Stimulated activated CD4-positive, alpha-beta T cell treated with anti-CD3 and anti-CD28 coated beads, Interleukin-4, amount 100 ng/mL, for 48 hours (primary cell): ENCODE measurements at places on chromosomes 13 and 19.

GRCh38 chr19:34767951-34768350 lies 5.1 kb downstream of the ZNF599 start:
- DNase-seq, result no peak

DNA sequence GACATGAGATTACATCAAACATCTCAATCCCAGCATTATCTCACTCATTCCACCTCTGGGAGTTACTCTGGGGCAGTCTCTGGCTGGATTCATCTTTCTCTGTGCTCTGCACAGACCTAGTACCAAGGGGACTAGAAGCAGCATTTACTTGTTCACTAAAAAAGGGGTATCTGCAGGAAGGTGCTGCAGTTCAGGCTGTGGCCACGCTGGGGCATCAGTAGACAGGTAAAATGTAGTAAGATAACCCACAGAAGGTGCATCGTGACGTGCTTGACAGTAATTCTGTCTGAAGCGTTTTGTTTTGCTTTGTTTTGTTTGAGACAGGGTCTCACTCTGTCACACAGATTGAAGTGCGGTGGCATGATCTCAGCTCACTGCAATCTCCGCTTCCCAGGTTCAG lies 29.3 kb downstream of the ZNF564 start:
- DNase-seq, result no peak

- DNase-seq, result no peak
Observed at GRCh38 chr13:95025116-95025515, 276.1 kb downstream of the ABCC4 start.

- DNase-seq, result no peak
Observed at GRCh38 chr13:79450110-79450509, 30.8 kb upstream of the NDFIP2 start.

GRCh38 chr13:44017756-44018309 lies 138.1 kb downstream of the LACC1 start:
- DNase-seq, result no peak

DNA sequence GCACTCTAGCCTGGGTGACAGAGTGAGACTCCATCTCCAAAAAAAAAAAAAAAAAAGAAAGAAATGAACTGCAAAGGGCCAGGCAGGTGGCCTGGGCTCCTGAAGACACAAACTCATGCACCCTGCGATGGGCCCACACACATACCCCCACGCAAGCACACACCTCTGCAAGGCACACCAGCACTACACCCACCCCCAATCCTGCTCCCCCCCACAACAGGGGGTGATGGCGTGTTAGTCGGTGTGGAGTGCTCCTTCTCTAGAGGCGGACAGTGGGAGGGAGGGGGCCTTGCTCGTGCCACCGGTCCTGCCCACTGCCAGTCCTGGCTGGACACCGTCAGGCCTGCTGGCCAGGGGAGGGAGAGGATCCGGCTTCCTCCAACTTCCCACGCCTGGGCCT lies 1.6 kb upstream of the SLC8A2 start:
- no peak for DNase-seq

GRCh38 chr19:29587518-29587986 lies 18.5 kb upstream of the POP4 start:
- DNase-seq, result peak; percentile 61

- DNase-seq, result no peak
Observed at GRCh38 chr19:10852098-10852800, 4.0 kb downstream of the C19orf38 start.

- no peak for DNase-seq
Observed at GRCh38 chr13:93875547-93875946, 603.9 kb downstream of the DCT start.

DNA sequence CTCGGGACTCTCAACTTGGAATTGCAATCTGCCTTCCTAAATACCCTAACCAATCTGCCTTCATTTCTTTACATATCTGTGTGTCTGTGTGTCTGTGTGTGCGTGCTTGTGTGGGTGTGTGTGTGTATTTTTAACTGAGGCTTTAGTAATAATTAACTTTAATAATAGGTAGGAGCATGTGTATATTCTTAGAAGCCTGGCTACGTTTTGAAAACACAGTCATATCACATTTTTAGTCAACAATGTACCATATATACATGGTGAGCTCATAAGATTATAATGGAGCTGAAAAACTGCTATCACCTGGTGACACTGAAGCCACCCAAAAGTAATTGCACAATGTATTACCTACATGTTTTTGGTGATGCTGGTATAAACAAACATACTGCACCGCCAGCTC lies 65.4 kb upstream of the ATXN8OS start:
- no peak for DNase-seq

GRCh38 chr13:96795670-96796069 lies 198.6 kb downstream of the OXGR1 start:
- no peak for DNase-seq

- no peak for DNase-seq
Observed at GRCh38 chr13:102724923-102725322, 30.1 kb upstream of the METTL21C start.

DNA sequence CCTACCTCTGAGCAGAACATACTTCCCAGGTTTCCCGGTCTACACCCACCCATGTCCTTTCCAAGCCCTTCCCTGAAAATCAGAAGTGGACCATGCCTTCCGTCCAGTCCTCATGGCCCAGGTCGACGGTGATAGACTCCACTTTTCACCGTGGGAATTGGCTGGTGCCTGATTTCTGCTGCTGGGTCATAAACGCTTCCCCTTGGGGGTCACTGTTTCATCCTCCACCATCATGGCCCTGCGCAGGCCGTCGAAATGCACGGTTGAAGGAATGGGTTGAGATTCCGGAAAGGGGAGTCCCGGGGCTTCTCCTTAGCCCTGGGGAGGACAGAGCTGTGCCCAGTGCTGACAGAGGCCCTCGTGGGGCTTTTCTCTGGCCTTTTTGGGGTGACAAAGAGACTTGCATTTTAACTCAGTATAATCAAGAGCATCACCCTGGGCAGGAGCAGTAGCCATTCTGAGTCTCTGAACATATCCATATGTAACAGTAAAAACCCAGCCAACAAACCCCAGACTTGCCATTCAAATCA lies 75.5 kb downstream of the SOX1 start:
- no peak for DNase-seq
